ENCODE measurements at places on chromosomes 5 and 9.

- DNase-seq: no peak
Observed at GRCh38 chr9:134735441-134736175, 94.0 kb downstream of the COL5A1 start.

GRCh38 chr5:179292202-179292601, 53.1 kb downstream of the ADAMTS2 start:
- DNase-seq: no peak

DNA sequence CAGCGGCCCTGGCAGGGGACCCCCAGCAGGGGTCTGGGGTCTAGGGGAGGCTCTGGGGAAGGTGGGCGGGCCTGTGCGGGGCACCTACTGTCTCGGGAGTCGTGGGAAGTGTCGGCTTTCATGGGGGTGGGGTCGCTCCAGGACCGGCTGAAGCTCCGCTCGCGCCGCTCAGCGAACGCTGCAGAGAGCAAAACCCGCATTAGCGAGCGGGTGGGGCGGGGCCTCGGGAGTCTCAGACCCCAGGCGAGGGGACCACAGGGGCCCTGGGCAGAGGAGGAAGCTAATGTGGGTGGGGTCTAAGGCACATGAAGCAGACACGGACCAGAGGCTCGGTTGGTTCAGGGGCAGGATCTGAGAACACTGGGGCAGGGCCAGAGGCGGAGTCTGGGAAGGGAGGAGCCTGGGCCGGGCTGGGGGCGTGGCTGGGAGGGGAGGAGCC, 5.5 kb downstream of the NSMF start:
- DNase-seq: peak; percentile 39

DNA sequence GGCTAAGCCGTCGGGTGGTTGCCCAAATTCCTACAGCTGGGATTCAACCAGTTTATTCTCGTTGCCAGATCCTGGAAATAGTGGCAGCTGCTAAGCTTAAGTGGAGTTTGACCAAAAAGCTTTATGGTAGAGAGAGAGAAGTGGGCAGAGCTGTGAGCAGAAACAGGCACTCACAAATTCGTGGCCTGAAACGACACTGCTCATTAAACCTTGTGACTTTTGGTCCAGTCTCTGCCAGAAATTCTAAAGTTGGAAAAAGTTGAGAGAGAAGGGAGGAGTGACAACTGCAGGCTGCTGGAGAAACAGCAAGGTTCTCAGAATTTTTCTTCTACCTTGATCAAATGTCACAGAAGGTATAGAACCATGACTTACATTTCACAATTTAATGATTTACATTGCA, 131.5 kb downstream of the MTX3 start:
- DNase-seq: no peak

DNA sequence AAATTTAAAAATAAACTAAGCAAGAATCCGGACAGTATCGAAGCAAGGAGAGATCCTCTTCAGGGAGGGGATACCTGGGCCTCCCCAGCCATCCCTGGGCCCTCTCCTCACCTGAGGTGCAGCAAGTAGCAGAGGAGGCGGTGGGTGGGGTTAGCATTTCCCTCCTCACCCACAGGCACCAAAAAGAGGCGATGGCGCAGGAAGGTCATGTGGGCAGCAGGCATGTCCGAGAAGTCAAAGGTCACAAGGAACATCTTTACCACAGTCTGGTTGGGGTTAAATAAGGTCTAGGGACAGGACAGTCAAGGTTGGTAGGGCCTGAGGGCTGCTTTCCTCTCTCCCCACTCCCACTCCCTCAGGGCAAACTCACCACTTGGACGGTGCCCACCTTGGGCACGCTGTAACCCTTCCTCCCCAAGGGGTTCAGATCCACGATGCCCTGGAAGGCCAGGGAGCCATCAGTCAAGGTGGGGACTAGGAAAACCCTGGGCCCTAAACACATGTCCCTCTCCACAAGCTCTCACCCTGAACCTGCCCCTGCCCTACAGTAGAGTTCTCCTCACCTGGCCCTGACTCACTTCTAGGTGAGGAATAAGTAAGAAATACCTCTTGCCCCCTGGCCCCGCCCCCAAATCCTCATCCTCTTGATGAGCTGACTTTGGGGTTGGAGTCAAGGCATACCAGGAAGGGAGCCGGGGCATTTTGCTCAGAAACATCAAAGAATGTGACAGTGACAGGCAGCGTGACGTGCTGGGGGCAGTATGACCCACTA, 2.8 kb upstream of the STOML2 start:
- no peak for DNase-seq

- no peak for DNase-seq
Observed at GRCh38 chr9:107665057-107665456, 175.5 kb upstream of the KLF4 start.

DNA sequence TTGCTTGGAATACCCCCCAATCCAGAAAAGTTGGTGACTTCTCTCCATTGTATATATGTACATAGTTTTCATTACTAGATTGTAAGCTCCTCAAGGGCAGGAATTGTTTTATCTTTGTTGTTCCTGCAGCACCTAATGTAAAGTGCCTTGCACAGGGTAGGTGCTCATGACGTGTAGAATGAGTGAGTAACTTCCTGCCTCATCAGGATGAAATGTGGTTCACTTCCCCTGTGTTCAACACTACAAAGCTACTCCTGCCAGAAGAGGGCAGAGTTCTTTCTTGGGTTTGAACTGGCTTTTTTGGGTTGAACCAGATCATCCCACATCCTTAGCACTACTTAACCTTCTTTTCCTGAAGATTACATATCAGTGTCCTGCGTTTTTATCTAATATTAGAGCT, 23.9 kb downstream of the GTF3C4 start:
- no peak for DNase-seq

DNA sequence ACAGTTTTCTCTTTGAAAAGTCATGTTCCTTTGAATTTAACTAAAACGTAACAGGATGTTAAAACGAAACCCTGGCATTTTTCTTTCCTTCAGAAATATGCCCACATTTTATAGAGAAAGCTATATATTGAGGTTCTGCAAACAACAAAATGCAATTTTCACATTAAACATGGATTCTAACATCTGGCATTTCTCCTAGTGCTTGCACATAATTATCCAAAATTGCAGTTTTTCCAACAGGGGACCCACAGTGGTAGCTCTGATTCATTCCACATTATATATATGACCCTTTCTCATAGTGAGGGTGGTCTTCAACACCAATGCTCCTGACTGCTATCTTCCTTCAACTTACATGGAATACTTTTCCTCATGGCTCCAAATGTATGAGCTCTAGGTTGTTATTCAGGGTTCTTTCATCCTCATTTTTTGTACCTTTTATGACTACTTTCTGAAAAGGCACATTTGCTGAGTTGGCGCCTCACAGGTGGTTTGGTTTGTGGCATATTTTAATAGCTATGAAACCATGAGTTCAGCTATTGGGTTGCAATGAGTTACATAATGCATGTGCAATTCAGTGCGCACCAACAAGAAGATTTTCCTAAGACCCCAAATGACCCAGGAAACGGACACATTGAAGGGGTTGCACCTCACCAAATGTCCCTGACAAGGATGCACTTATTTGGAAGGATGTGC, 551.7 kb downstream of the RAB3C start:
- no peak for DNase-seq

- DNase-seq: no peak
Observed at GRCh38 chr5:74995926-74996325, 56.4 kb downstream of the GCNT4 start.

- no peak for DNase-seq
Observed at GRCh38 chr5:16037121-16037845, 142.3 kb downstream of the MARCHF11 start.

- no peak for DNase-seq
Observed at GRCh38 chr5:132662004-132662401, 4.0 kb downstream of the IL13 start.

GRCh38 chr5:9344751-9345240, 201.1 kb downstream of the SEMA5A start:
- no peak for DNase-seq

DNA sequence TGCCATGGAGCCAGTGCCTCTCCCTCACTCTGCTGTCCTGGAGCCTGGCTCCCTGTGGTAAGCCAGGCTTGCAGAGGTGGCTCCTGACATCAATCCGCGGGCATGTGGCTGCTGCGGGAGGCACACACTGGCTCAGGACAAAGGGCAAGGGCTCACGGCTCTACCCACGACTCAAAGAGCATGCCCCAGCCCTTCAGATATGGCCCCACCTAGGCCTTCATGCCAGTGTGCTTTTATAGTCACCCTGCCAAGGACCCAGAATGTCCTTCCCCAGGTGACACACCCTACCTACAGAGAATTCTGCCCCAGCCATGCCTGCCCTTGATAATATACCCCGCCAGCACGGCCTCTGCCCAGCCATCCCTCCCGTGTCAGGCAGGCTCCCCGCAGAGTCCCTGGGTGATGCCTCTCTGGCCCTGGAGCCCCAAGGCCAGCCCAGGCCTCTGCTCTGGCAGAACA, 1.6 kb downstream of the MGAT4B start:
- DNase-seq: no peak

DNA sequence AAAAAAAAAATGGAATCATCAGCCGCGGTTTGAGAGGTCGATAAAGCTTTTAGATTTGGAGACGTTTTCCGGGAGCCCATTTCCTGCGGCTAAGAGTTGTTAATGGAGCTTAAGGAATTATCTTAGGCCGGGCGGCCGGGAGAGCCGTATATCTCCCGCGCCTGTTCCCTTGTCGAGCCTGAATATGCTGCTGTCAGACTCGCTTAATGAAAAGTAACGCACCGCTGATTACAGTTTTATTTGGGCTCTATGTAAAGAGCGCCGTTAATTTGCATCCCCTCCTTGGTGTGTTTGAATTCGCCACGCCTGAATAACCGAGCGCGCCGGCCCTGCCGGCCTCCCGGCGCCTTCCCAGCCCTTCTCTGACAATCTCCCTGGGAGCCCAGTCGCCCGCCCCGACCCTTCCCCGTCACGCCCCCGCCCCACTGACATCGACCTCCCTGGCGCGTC, 7.9 kb downstream of the IRX4 start:
- DNase-seq: no peak

GRCh38 chr5:80033513-80033912, 1.6 kb upstream of the THBS4 start:
- no peak for DNase-seq

DNA sequence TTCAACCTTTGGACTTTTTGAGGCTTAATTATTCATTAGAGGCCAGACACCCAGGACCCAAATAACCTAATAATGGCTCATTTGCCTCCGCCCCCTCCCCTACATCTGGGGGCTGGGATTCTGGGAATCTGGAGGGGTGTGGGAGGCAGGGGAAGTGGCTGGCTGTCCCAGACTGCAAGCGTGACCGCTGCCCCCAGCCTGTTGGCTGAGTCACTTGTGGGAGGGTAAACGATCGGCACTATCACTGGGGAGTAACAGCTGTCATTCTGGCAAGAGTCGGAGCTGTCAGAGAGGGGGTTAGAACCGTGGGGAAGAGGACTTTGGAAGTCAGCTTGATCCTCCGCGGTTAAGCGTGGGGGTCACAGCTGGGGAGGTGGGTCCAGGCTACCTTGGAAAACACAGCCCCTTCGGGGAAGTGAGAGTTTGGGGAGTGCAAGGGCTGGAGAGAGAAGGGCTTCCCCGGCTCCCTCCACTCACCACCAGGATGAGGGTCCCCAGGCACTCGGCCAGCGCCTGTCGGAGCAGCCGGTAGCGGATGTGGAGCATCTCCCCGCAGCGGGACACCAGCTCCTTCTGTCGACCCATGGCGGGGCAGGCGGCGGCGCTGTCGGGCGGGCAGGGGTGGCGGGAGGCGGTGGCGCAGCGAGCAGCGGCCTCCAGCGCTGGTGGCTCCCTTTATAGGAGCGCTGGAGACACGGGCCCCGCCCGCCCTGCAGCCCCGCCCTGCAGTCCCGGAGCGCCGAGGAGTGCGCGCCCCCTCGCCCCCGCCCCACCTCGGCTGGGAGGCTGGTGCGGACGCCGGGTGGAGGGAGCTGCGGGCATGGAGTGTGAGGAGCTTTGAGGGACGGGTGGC, at the start of gene AQP3:
Gene AQP3, minus strand, starts transcription at position 648 of the 853 bp plus-strand sequence. Its CDS starts 63 bp downstream, at position 585.
- peak; percentile 55 for DNase-seq

GRCh38 chr9:11871852-11872251, 821.3 kb upstream of the TYRP1 start:
- no peak for DNase-seq

- no peak for DNase-seq
Observed at GRCh38 chr9:96139592-96140295, 162.2 kb downstream of the HSD17B3 start.

DNA sequence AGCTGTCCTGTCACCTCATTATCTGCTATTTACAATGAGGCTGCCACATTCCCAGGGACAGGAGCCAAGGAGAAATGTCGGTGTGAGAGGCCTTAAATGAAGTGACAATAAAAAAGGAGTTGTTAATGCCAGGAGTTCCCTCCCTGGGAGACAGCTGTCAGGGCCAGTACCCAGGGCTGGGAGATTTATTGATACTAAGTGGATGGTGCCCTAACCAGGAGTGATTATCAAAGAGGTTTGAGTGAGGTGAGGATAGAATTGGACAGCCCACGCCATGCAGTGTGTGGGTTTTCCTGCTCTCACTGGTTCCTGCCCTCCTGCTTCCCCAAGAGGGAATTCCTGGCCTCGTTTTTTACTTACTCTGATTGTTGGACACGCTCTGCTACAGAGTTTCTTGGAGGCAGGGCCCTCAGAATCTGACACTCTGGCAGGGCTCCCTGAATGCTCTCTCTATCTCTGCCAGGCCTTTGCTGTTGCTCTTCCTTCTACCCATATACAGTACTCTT, 150.8 kb downstream of the GRIA1 start:
- DNase-seq: no peak

- DNase-seq: no peak
Observed at GRCh38 chr5:115626445-115626823, 598 bp upstream of the TMED7 start.

DNA sequence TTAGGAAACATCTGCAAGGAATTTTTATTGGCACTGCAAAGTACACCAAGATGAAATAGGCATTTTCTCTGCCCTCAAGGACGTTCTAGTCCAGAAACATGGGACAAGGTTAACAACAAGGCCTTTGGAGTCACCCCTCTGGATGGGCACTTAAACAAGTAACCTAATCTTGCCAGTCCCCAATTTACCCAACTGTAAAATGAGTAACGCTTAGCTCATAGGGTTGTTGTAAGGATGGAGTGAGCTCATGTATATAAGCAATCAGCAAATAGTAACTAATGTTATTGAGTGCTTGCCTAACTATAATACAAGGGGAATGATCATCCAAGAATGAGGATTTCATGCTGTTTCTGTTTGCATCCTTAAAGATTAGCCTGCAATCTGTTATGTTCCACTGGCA, 189.3 kb downstream of the PAPPA start:
- no peak for DNase-seq

GRCh38 chr5:10756549-10756948, 4.5 kb downstream of the DAP start:
- no peak for DNase-seq

GRCh38 chr5:76714751-76715485, 1.0 kb upstream of the F2R start:
- DNase-seq: no peak

- no peak for DNase-seq
Observed at GRCh38 chr9:133581513-133582343, 27.5 kb downstream of the FAM163B start.

- no peak for DNase-seq
Observed at GRCh38 chr9:89538871-89539270, 41.0 kb upstream of the SEMA4D start.

DNA sequence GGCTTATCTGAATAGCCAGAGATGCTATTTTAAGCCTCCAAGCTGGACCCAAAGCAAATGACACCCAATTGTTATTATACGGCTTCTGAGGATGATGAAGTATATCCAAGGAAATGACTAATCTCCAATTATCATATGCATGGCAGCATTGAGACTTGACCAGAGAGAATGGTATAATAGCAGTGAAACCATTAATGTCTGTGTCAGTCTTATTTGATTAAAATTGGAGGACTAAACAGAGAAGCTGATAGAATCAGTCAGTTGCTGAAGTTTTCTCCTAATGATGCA, 200.5 kb downstream of the EFNA5 start:
- no peak for DNase-seq
